H1 (cell line): ENCODE measurements at places on chromosomes 5 and 9.

DNA sequence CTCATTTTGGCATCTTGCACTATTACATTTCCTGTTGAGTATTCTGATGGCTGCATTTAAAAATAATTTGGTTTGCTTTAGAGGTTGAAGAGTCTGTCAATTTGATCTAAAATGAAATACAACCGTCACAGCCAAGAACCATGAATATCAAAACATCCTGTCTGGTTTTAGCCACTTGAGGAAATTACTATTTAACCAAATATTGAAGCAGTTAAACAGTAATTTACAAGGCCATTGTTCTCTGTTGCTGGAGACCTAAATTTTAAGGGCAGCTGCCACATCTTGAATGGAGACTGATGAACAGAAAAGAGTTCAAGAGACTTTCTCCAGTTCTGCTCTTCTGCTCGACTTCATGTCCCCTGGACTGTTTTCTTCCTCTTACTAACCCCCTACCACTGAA, 549.4 kb downstream of the LRRC70 start:
- no peak for DNase-seq

GRCh38 chr5:35035271-35035670, 12.5 kb downstream of the AGXT2 start:
- no peak for DNase-seq

GRCh38 chr5:37776826-37777225, 63.0 kb downstream of the GDNF start:
- no peak for DNase-seq

DNA sequence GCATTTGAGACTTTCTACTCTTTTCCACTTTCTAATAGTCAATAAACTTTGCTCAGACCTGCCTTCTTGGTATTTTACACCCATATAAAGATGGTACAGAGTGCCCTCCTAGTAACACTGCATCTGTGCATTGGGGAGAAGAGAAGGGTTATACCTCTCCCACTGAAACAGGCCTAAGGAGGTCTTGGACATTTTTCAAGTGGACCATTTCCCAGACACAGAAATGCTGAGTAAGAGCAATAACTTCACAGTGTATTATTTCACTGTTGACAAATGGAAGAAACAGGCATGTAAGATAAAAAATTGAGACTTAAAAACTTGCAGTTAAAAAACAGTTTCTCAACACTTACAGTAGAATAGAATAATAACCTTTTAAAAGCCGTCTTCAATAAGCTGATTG, 1224.0 kb upstream of the CDH18 start:
- DNase-seq = no peak

- no peak for DNase-seq
Measured at GRCh38 chr9:137130176-137130755, 8.7 kb upstream of the GRIN1 start.

DNA sequence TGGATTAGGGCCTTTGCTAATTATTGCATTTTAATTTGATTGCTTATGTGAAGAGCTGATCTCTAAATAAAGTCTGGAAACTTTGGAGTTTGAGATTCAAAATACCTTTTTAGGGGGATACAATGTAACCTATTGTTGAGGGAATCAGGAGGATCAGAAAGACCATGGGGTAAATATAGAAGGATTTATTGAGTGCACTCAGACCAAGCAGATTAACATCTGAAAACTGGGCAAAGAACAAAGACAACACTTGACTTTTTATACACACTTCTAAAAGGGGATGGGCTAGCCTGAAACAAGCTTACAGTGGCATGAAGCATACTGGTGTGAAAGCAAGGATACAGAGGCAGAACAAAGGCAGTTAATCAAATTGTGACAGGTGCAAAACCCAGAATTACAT, 174.3 kb downstream of the MRPS30 start:
- no peak for DNase-seq

- no peak for DNase-seq
Measured at GRCh38 chr5:67619636-67620035, 423.0 kb upstream of the CD180 start.

GRCh38 chr5:175248416-175248905, 195.5 kb downstream of the DRD1 start:
- no peak for DNase-seq

DNA sequence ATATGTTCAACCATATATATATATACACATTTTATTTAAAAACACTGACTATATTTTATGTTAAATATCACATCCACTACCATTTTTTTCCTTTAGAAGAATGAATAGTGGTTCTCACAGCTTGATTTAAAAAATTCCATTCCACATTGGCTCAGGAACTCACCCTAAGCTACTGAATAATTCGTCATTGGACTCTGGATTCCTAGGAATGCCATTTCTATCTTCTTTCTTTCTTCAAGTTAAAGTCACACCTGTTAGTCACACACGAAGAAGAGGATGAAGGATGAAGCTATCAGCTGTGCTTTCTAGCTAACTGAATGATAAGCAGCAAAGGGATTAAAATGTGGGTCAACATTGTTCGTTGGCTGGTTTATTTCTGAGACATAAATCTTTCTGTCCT, 7.9 kb downstream of the ELOVL7 start:
- DNase-seq = no peak

GRCh38 chr5:149795360-149795759, 65.2 kb downstream of the PPARGC1B start:
- no peak for DNase-seq

GRCh38 chr5:65508978-65509377, 27.3 kb upstream of the ADAMTS6 start:
- no peak for DNase-seq

GRCh38 chr5:98453296-98453695, 320.2 kb upstream of the RGMB start:
- DNase-seq = no peak

GRCh38 chr5:154218786-154219185, 28.3 kb downstream of the GALNT10 start:
- DNase-seq = no peak

GRCh38 chr9:127137640-127138360, 15.4 kb upstream of the ANGPTL2 start:
- no peak for DNase-seq

DNA sequence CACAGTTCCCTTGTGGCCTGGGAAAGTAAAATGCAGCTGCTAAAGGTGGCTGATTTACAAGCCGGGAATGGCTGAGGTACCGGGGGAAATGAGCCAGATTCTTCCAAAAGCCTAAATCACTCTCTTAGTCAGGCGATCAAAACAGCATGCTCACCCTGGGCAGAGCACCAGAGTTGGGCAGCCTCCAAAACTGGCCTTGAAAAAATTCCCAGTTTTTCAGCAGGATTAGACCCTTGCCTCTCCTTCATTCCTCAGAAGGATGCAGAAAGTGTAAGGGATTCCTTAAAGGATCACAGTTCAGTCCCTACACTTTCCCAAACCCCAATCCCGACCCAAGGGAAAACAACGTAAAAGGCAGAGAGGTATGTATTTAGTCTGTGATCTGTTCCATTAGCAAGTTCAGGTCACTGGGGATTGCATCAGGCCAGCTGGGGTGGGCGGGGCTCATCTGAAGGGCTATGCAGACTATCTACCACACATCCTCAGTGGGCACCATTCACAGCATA, 16.9 kb downstream of the TMEM174 start:
- no peak for DNase-seq

GRCh38 chr5:79205965-79206364, 30.0 kb upstream of the JMY start:
- no peak for DNase-seq

DNA sequence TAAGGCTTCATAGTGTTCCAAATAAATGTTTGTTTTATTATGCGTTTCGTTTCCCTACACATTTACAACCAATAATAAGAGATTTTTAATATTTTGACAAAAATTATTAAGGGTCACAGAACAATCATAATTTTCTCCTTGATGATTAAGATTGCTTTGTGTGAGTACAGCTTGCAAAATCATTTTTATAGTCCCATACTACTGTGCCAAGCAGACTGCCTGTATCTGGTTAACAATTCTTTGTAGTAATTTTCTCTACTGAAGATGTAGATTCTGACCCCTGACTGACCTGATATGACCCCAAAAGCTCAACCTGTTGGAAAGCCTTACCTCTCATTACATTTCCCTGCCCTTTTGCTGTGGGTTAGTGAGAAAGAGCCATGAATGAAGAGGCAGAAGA, 311.9 kb upstream of the PIK3R1 start:
- DNase-seq = no peak

DNA sequence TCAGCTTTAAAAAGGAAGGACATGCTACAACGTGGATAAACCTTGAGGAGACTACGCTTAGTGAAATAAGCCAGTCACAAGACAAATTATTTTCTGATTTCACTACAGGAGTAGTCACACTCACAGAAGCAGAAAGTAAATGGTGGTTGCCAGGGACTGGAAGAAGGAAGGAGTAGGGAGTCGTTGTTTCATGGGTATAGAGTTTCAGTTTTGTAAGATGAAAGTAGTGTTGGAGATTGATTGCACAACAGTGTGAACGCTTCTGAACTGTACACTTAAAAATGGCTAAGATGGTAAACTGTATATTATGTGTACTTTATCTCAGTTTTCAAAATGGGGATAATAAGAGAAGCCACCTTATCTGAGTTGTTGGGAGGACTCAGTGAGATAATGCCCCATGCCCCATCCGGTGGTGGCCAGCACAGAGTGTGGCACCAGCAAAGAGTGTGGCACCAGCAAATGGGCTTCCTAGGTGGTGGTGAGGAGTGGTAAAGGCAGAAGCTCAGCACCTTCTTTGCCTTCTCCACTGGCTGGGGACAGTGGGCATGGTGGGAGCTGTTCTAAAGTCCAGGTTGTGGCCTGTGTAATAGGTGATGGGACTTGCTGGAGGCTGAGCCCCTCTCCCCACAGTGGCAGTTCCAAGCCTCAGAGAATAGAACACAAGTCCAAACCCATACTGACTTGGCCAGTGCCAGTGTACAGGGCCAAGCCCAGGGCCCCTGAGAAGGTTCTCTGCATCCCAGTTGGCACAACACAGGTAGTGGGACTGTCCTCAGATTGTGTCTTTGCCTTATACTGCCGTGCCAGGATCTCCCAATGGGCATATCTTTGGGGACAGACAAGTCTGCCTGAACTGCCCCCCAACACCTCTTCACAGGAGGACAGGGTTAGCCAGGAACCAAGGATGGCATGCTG, 4.4 kb downstream of the SLC22A4 start:
- DNase-seq = no peak

DNA sequence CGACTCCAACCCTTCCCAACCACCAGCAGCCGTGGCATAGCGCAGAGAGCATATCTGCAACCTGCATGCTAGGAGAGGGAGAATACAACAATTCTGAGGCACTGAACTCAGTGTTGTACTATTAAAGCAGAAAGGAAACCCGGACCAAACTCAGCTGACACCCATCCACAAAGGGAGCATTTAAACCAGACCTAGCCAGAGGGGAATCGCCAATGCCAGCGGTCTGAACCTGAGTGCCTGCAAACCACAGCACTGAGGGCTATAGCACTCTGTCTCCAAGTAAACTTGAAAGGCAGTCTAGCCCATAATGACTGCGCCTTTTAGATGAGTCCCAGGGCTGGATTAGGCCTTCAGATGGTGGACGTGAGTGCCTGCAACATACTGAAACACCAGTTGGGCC, 494.4 kb upstream of the PTPRD start:
- DNase-seq = no peak

GRCh38 chr9:34380511-34381315, 4.0 kb upstream of the MYORG start:
- peak; percentile 88 for DNase-seq

GRCh38 chr5:80269991-80270438, 14.2 kb upstream of the SERINC5 start:
- DNase-seq = no peak

GRCh38 chr5:90014420-90014819, 395.1 kb downstream of the CETN3 start:
- no peak for DNase-seq

- no peak for DNase-seq
Measured at GRCh38 chr5:2282893-2283292, 400.2 kb upstream of the IRX4 start.

GRCh38 chr5:36052538-36052937, 14.1 kb downstream of the UGT3A2 start:
- DNase-seq = no peak

GRCh38 chr9:137550231-137550621, at the start of gene PNPLA7:
Gene PNPLA7, minus strand, starts transcription at chr9:137550402. Its CDS starts 205 bp downstream, at chr9:137550197.
- DNase-seq = peak; percentile 81

- peak; percentile 54 for DNase-seq
Measured at GRCh38 chr9:79312686-79313421, 258.9 kb upstream of the TLE4 start.

- no peak for DNase-seq
Measured at GRCh38 chr5:95949810-95950209, 11.8 kb downstream of the ELL2 start.

DNA sequence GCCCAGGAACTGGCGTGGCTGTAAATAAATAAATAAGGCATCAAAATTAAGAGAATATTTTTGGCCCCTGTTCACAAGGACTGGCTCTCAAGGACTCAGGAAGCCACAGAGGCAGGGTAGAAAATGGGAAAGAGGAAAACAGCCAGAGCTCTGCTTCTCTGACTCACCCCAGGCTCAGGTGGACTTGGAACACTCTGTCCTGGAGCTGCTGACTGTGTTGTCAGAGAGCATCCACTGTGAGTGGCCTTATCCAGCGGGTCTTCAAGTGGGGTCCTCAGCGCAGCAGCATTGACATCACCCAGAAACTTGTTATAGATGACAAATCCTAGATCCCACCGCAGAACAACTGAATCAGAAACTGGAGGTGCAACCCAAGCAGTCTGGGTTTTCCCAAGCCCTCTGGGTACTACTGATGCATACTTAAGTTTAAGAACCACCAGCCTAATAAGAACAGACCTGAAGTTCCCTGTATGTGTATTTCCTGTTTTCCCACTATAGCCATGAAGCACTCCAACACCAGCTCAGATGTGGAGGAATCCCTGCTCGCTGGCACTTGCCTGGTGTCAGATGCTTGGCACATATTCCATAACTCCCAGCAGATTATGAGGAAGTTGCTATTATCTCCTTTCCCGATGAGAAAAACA, 20.5 kb downstream of the ADRA1B start:
- DNase-seq = no peak

- DNase-seq = no peak
Measured at GRCh38 chr5:150313501-150313900, 10.8 kb upstream of the ARSI start.

DNA sequence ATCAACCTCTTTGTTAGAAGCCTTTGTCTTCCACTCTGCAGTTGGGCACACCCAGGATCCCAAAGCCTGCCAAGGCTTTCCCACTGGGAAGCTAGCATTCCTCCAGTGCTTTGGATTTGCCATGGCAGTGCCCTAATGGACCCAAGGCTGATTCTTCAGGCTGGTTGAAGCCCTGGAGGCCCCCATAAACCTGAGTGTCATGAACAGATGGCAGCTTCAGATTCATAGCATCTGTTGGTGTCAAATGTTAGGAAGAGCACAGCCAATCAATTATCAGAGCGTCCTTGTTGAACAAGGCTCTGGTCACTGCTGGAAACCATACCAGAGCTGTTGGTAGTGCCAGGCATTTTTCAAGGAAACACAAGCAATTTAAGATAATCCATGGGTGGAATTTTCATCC, 241.1 kb upstream of the KLF4 start:
- no peak for DNase-seq

- no peak for DNase-seq
Measured at GRCh38 chr5:96796434-96796833, 11.3 kb downstream of the ERAP1 start.

DNA sequence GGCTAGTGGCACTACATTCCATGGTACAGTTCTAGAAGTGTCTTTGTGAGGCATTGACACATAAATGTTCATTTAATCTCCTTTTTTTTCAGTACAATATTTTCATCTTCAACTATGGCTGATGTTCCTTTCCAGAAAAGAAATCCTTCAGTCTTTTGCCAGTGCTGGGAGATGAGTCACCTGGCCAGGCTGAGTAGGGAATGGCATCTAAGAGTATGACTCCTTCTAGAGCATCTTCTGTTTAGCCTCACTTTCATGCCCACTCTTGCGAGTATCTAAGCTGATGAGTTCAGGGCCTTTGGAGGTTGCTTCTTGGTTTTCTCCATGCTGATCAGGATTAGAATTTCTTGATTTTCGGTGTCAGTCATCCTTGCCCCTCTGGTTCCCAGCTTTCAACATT, 124.4 kb downstream of the SLC28A3 start:
- no peak for DNase-seq
